Activated naive CD8-positive, alpha-beta T cell treated with anti-CD3 and anti-CD28 coated beads, Interleukin-2, amount 50 U/mL, for 24 hours (primary cell): ENCODE measurements at places on chromosomes 2 and 18.

- no peak for DNase-seq
Measured at GRCh38 chr2:202091476-202091875, 18.4 kb downstream of the KIAA2012 start.

DNA sequence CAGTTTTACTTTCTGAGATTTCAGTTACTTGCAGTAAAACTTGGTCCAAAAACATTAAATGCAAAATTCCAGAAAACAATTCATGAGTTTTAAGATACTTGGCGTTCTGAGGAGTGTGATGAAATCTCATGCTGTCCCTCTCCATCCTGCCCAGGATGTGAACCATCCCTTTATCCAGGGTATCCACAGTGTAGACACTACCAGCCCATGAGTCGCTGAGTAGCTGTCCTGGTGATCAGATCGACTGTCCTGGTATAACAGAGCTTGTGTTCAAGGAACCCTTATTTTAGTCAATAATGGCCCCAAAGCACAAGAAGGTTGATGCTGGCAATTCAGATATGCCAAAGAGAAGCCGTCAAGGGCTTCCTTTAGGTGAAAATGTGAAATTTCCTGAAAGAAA lies 3.2 kb downstream of the SP100 start:
- DNase-seq, result no peak

DNA sequence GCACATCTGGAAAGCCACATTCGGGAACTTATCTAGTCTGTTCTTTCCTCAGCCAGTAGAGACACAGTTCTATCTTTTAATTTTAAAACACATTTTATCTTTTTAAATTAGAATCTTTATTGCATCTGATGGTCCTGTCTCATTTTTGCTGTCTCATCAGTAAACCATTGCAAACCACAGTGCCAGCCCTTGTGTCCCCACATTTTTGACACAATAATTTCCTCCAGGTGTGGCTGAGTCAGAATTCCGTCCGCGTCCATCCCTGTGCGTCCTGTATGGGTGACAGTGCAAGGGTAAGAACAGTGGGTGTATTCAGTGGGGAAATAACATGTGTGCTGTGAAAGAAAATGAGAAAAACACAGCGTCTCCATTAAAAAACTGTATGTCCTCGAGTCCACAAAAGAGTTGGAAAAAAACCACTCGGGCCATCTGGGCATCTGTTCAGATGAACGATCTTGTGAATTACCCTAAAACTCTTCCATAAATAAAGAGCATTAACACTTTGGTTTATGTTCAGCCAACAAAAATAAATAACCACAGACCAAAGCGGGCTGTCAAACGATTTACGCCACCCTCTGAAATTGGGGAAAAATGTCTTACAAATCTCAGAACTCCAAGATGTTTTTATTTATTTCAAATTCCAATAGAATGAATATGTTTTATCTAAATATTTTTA lies 137.3 kb downstream of the ZNF516 start:
- DNase-seq, result no peak

DNA sequence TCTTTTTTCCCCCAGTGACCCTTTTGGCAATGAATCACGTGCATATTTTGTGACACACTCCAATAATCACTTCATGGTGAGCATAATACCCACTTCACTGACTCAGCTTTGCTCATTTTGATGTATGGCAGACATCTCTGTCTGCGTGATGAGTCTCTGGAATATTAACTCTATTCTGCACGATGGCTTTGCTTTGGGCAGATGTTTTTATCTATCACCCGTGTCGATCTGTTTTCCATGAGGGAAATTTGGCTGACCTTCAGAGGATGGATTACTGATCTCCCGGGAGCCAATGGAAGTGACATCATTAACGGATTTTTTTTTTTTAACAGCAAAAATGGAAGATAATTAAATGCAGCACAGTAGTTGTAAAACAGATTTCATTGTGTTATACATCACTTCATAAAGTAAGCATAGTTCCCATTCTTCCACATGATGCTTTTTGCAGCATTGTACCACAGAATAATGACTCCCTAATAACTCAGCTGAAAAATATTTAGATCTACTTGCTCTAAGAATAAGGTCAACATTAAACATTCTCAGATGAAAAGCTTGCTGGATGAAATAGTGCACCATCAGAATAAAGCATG lies 29.8 kb downstream of the CDC42EP3 start:
- no peak for DNase-seq

- DNase-seq, result no peak
Measured at GRCh38 chr2:98615481-98615880, 7.1 kb downstream of the UNC50 start.

GRCh38 chr2:99399063-99399462 lies 61.9 kb downstream of the EIF5B start:
- no peak for DNase-seq

- no peak for DNase-seq
Measured at GRCh38 chr2:82428251-82428650, 2030.8 kb downstream of the SUCLG1 start.

DNA sequence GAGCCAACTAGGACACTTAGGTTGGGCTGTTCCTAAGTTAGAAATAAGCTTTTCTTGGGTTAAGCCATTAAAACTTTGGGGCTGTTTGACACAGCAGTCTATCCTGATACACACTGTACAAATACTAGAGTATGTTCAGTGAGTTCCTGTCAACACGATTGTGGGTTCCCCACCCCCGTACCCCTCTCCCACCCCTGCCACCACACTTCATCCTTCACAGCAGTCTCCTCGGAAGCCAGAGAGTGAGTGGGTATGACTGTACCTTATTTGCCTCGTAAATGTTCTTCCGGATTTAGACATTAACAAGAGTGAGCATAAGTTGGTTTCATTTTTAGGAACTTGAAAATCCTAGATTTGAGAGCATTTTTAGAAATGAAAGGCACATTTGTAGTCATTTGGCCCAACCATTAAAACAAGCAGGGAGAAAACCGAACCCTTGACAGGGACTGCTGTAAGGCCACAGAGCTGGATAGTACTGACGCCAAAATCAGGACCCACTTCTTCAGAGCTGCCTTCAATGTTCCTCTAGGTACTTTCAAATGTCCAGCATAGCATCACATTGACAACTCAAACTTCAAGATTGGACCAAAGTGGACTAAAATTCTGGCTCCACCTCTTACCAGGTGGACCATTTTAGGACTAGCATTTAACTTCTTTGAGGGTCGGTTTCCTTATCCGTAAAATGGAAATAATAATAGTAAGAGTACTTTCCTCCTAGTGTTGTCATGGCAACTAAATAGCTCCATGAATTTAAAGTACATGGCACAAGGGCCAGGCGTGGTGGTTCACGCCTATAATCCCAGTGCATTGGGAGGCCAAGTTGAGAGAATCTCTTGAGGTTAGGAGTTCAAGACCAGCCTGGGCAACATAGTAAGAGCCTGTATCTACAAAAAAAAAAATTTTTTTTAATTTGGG lies 166.3 kb upstream of the SERTAD2 start:
- DNase-seq, result peak; percentile 30

- no peak for DNase-seq
Measured at GRCh38 chr2:200796561-200796960, 15.1 kb upstream of the BZW1 start.

GRCh38 chr2:44836174-44836573 lies 105.3 kb upstream of the SIX3 start:
- peak; percentile 38 for DNase-seq

DNA sequence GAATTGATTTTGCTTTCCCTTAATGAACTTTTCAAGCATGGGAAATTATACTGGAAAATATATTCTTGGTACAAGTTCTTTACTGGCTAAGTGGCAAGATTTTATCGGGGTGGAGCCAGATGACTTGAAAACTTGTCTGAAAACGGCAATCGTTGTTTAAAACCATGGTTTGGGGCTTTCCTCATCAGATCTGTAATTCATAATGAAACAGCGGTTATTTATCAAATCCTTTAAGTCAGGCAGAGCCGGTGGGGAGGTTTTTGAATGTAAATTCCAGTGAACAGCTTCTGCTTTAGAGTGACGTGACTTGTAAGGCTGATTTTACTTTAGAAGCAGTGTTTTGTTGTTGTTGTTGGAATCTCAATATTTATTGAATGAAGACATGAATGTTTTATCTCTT lies 2.6 kb downstream of the SEC11C start:
- no peak for DNase-seq

DNA sequence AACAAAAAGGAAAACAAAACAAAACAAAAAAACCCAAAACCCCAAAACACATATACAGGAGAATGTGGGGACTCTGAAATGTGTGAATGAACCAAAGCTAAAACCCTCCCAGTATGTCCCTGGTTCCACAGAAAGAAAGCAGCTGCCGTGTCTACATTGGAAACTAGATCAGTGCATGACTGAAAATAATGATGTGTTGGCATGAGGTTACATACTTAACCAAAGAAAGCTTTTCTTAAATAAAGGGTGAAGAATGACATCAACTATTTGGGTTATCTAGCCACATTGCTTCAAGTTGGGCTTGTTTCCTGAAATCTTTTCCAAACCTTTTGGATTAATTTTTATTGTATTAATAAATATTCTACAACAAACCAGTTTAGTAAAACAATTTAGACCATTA lies 91.9 kb upstream of the FN1 start:
- no peak for DNase-seq
